Stimulated activated CD8-positive, alpha-beta memory T cell treated with anti-CD3 and anti-CD28 coated beads, Interleukin-4, amount 100 ng/mL, for 4 hours (primary cell): ENCODE measurements at places on chromosomes 1 and 21.

DNA sequence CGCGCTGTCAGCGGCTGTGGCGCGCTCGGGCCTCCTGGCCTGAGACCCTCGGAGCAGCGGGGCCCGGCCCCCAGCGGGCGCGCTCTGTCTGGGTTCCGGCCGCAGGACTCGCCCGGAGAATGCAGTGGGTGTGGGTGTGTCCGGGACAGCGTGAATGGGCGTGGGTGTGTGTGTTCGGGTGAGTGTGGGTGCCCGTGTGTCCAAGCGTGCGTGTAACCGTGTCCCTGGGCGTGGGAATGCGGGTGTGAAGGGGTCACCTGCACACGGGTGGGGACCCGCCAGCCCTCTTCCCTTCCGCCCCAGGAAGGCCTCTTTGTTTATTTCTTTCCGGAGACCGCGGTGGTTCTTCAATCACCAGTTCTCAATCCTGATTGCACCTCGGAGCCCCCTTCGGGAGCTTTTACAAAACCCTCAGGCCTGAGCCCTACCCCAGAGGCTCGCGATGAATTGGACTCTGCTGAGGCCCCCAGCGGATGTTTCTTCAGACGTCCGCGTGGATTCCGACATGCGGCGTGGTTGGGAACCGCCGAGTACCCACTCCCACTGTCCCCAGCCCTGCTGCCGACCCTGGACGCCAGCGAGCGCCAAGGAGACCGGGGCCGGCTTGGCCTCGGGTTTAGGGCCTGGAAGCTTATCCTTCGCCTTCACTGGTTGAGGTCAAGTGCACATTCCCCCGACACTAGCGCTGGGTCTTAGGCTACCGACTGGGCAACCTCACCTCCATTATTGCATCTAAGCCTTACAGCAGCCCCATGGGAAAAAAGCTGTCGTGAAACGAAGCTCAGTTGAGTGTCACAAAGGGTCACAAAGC is 19.3 kb downstream of the SERTAD4 start:
- no peak for DNase-seq

GRCh38 chr1:36464605-36465393 is 615 bp upstream of the MRPS15 start:
- DNase-seq, result no peak

GRCh38 chr1:211828584-211829342 is 1.8 kb downstream of the LPGAT1 start:
- DNase-seq, result no peak

GRCh38 chr1:115052454-115053083 is 22.9 kb downstream of the TSHB start:
- DNase-seq, result no peak
